ENCODE measurements at places on chromosomes 7 and 10. TPM values are rescaled to one million over a fixed set of nuclear protein-coding genes. Genes with fewer than 3 reads are reported as not detected.

DNA sequence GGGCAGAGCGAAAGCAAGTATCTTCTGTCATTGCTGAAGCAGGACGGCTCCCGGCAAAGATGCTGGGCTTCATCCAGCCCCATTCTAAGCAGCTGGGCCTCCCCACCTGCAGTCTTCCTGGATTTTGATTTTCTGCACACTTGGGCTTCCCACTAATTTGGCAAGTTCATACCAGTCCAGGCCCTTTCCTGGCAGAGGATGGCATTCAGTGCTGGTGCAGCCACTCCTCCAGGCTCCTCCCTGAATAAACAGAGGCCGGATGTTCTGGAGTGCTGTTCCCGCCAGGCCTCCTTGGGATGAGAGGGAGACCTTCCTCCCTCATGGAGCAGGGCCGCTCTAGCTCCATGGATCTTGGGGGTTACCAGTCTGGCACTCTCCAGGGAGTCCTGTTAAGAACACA is 3.4 kb downstream of the BAG3 start:
- H3K27ac ChIP-seq = no peak overlapping the region
- DNase-seq = peak; percentile 27
- peaks cover 72% of the 10 kb centered on the region for H3K4me1 ChIP-seq

- H3K4me1 ChIP-seq = peaks cover 10% of the 10 kb centered on the region
- DNase-seq = peak; percentile 24
- H3K27me3 ChIP-seq = peaks cover 2% of the 10 kb centered on the region
- no peaks in the 10 kb centered on the region for H3K36me3 ChIP-seq
- no peak overlapping the region for H3K27ac ChIP-seq
Measured at GRCh38 chr10:96370584-96371157, 11.9 kb upstream of the OPALIN start.

DNA sequence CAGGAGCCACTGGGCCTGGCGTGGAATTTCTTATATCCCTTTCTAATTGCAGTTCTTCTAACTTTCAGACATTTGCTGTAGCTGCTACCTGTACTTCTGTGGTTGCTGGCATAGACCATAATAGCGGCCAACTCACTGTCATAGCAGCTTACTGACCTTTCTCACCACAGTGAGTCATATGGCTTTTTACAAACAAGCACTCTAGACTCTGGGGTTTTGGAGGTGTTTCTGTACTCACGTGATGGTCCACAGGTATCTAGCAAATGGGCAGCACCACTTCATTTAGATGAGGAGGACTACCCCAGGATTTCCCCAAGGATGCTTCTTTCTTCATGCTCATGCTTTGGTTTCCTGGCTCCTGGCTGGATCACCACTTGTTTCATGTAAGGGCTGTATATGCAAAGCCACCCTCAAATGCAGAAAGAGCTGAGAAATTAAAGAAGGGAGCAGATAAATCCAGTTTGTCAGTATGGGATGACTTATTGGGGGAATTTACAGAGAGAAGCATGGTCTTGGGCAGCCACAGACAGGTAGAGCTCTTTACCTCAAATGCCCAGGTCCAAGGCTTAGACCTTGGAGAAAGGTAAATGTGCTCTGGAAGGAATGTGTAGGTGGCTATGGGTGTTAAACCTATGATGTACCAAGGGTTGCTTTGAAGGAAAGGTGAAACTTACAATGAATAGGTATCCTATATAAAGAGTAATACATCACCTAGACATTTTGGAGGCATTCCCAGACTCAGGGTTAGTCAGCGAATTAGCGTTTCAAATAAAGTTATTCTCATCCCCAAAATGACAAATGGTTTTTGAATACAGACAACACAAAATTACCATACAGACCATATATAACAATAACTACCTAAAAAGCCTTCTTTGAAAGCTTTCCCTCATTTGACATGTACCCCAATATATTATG is 15.9 kb upstream of the SLC25A16 start:
- H3K27me3 ChIP-seq = no peaks in the 10 kb centered on the region
- peaks cover 37% of the 10 kb centered on the region for H3K4me1 ChIP-seq
- peak; percentile 71 for DNase-seq
- H3K27ac ChIP-seq = no peak overlapping the region
- no peaks in the 10 kb centered on the region for H3K36me3 ChIP-seq

DNA sequence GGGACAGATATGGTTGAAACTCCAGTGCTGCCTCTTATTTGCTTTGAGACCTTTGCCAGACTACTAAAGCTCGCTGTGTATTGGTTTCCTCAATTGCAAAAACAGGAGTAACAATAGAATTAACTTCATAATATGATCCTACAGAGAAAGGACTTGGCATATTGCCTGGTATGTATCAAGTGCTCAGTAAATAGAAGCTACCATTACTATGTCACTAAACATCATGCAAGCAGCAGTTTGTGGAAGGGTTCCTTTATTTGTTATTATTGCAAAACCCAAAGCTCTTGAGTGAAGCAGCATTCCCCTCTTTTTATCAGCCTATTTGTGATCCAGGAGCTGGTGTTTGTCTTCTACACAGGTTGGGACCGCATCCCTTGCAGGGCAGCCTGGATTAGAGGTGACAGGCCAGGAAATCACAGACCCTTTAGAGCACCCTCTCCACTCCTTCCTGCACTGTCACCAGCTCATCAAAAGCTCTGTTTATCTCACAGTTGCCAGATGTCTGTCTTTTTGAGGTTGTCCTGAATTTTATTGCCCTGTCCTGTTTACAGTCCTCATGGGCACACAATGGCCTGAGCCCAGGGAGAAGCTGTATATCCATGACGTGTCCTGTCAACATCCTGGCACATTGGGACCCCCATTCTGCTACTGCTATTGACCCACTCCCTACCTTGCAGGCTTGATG is 121.5 kb downstream of the SNX10 start:
- H3K27ac ChIP-seq = no peak overlapping the region
- H3K4me1 ChIP-seq = no peaks in the 10 kb centered on the region
- no peak for DNase-seq
- no peak overlapping the region for H3K4me3 ChIP-seq

DNA sequence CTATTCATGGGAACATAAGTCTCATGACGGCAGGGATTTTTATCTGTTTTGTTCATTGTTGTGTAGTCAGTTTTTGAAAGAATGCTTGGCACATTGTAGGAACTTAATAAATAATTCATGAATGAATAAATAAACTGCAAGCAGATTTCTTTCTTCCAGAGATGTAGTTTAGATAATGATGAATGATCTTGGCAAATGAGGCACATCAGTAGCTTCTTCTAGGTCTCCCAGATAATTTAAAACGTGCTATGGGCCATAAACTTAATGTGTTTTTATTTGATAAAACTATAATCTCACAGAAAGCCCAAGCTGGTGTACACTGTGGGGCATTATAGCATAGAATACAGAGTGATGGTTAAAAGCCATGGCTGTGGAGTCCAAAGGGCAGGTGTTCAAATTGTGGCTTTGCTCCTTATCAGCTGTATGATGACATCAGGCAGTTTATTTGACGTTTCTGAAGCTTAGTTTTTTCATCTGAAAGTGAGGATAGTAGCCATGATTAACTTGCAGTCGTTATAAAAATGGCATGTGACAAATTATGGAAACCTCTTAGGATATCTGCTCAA is 3.5 kb downstream of the MGAM start:
- H3K27ac ChIP-seq = no peak overlapping the region

DNA sequence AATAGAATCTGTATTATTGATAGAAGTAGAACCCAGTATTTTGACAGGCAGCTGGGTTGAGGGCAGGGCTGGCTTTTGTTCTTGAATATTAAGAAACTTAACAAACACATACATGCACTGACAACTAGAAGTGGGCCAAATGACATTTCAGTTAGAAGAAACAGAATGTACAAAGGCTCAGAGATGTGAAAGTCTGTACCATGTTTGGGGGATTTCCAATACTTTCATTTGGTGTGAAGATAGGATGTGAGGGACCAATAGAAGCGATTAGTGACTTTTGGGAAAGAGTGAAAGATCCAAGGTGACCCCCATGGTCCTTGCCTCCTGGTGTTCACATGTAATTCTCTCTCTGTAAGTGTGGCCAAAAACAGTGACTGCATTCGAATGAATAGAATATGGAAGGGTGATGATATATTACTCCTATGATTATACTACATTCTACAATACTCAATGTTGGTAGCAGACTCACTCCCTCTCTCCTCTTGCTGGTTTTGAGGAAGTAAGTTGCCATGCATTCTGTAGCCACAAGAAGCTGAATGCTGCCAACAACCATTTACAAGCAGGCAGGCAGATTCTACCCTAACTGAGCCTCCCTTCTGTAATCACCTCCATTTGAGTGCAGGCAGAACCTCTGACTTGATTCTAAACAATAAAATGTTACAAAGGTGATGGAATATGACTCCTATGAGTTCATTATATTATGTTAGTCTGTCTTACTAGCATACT is 151.4 kb downstream of the TMEM168 start:
- H3K27ac ChIP-seq = no peak overlapping the region
- H3K4me3 ChIP-seq = no peak overlapping the region
- H3K27me3 ChIP-seq = no peaks in the 10 kb centered on the region
- no peak for DNase-seq

DNA sequence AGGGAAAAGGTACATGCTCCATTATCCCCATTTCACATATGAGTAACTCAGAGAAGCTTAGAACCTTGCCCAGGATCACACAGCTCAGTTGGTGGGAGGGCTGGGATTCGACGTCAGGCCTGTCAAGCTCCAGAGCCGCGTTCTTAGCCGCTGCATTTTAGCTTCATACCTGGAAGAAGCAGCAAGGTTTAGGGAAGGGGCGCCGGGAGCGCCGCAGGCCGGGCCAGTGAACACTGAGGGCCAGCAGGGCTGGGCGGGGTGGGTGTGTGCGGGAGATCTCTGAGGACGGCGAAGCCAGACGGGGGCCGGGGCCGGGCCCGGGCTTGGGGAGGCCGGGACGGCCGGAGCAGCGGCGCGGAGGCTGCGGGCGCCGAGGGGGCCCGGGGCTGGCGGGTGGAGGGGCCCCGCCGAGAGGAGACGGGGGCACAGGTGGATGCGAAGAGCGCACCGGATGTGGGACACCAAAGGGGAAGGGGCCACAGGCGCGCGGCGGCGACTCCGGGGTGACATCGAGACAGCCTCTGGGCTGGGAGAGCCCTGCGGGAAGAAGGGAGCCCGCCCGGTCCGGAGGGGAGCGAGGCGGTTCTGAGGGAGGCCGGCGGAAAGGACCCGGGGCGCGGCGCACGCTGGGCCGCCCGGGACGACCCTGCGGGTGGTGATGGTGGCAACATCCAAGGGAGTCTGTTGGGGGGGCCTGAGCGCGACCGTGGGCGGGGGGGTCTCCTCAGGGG is 498 bp downstream of the NDST2 start:
- H3K27me3 ChIP-seq = no peaks in the 10 kb centered on the region
- peak overlapping the region; percentile 78 for H3K4me3 ChIP-seq
- peaks cover 21% of the 10 kb centered on the region for H3K4me1 ChIP-seq
- peak overlapping the region; percentile 72 for H3K27ac ChIP-seq

DNA sequence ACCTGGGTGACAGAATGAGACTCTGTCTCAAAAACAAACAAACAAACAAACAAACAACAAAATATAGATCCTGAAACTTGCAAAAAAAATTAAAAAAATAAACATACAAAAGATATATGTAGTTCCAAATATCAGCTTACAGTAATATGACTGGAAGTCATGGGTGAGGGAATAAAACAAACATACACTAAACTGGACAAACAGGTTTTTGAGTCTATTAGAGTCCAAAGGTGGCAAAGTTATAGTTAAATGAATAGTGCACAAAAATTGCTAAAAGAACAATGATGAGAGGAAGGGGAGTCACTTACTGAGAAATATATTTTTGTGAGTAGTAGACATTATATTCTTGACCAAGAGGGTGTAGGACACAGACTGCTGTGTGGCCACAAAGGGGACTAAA is 16.7 kb upstream of the RSBN1L start:
- peaks cover 3% of the 10 kb centered on the region for H3K36me3 ChIP-seq
- H3K27ac ChIP-seq = no peak overlapping the region
- no peak for DNase-seq
- no peak overlapping the region for H3K4me3 ChIP-seq
- H3K4me1 ChIP-seq = peaks cover 12% of the 10 kb centered on the region
- H3K27me3 ChIP-seq = no peaks in the 10 kb centered on the region

DNA sequence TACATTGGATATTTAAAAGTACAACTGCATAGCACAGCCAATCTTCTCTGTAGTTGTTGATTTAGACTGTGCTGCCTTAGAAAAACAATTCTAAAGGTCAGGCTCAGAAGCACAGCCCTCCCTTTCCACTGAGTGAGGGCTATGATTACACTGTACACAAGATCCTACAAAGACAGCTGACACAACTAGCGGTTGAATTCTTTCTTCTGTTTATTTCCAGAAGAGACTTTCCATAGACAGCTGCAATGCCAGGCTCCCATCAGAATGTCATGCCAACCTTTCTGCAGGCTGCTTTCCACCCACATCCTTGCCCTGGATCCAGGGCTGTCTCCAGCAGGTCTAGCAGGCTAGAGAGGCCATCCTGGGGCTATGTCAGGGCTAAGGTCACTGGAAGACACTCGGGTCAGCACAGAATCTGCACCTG is 39.3 kb downstream of the FAM13C start:
- peak; percentile 77 for DNase-seq
- H3K4me3 ChIP-seq = no peak overlapping the region
- no peaks in the 10 kb centered on the region for H3K36me3 ChIP-seq

GRCh38 chr7:37467002-37467401 is 18.3 kb upstream of the ELMO1 start:
- no peaks in the 10 kb centered on the region for H3K36me3 ChIP-seq
- no peak overlapping the region for H3K27ac ChIP-seq
- H3K4me1 ChIP-seq = no peaks in the 10 kb centered on the region
- H3K4me3 ChIP-seq = no peak overlapping the region

DNA sequence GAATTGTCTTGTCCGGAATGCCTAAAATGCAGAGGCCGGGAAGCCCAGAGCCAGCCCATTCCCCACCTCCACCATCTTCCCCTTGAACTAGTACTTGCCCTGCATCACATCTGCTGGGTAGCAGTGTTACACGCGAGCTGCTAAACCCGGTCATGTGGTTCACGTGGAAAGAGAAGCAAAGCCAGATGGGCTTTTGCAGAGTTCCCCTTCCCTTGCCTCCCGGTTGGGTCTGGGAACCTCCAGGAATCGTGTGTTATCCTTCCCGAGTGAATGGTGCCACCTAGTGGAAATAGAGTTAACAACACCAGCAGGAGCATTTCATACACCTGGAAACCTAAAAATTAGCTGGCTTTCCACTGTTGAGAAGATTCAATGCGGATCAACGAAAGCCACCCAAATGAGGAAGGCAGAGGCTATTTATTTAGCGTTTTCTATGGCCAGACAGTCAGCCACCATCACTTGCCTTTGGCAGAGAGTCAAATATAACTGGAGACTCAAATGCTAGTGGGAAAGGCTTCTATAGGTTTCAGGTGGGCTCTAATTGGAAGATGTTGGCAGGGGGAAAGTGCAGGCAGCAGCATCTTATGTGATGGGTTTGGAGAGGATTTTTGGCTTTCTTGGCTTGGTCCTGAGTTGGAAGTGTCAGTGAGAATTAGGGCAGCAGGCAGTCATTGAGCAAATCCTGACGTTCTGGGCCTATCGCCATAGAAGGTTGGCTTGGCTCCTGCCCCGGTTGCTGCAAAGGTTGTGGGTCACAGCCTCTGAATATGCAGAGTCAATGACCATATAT is 12.9 kb upstream of the DENND2A start:
- DNase-seq = peak; percentile 61
- no peaks in the 10 kb centered on the region for H3K27me3 ChIP-seq
- no peak overlapping the region for H3K27ac ChIP-seq
- H3K36me3 ChIP-seq = no peaks in the 10 kb centered on the region

PTN gene
- total RNA-seq = not detected

AKR1C4 gene
- total RNA-seq = 0.28 TPM

ADD3 gene
- 57.5 TPM for total RNA-seq

POLR2J3 gene
- 28.0 TPM for total RNA-seq
